AG10803 (cell line): ENCODE measurements at places on chromosomes 7 and 10.

DNA sequence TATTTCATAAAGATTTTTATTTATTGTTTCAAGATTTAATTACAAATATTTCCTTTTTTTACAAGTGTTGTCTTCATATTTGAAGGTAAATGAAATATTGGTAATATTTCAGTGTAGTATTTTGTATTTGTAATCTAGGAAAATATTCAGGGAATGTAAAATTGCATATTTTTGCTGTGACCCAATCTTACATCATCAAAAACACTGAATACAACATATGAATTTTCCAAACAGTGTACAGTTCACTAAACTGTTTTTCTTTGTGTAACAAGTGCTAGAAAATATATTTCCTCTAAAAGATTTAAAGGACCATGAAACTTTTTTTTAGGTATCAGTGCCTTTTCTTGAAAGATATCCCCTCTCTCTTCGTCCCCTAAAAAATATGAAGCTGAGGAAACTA, 251.9 kb upstream of the KCND2 start:
- peak; percentile 3 for DNase-seq

GRCh38 chr10:45471059-45471458, 97.0 kb downstream of the ALOX5 start:
- DNase-seq: no peak

DNA sequence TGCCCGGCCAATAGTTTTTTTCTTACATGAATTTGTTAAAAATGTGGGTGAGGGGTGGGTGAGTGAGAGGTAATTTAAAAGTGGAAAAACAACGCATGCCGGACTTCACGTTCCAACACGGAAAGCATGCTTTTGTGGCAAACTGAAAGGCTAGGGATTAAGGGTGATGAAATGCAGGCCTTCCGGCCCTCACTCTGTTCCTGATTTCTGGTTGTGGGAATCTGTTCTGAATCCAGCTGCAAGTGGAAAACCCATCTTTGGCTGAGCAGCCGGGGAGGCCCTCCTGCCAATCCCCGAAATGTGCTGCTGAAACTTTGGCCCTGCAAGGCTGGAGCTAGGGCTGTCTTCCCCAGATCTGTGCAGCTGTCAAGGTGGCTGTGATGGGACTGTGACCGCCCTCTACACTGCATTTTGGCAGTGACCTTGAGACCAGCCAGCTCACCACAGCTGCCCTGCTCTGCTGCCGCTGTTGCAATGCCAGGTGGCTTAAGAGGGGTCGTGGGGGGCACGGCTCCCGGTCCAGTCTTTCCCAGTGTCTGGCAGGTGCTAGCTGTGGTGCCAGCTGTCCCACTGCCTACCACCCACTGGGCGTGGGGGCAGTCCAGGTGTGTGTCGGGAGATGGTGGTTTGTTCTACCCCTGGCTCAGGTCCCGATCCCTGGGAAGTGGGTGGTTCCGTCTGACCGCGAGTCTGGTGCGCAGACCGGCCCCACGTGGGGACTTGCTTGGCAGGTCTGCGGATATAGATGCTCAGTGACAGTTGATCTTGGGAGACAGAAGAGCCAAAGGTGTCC, 39.0 kb downstream of the TET1 start:
- peak; percentile 87 for DNase-seq

DNA sequence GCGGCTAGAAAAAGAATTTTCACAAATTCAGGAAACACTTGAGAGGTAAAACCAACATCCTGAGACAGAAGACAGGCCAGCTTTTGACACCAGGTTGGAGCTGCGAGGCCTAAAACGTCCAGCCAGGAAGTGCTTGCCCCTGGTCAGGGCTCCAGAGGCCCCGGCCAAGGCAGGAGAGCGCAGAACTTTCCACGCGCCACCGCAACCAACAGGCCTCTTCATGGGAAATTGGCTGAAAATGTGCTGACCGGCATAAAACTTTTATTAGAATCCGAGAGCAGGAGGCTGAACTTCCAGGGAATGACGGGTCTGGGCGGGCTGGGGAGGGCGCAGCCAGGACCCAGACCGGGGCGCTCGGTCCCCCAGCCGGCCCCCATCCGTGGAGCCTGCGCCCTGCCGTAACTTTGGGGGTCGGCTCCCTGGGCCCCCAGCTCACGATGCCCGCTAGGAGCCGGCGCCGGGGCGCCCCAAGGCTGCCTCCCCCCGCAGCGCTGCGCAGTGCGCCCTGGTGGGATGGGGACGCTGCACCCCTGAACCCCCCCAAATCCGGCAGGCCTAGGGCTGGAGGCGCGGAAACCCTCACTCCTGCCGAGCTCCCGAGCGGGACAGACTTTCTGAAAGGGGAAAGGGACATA, 414.0 kb upstream of the MKI67 start:
- no peak for DNase-seq

DNA sequence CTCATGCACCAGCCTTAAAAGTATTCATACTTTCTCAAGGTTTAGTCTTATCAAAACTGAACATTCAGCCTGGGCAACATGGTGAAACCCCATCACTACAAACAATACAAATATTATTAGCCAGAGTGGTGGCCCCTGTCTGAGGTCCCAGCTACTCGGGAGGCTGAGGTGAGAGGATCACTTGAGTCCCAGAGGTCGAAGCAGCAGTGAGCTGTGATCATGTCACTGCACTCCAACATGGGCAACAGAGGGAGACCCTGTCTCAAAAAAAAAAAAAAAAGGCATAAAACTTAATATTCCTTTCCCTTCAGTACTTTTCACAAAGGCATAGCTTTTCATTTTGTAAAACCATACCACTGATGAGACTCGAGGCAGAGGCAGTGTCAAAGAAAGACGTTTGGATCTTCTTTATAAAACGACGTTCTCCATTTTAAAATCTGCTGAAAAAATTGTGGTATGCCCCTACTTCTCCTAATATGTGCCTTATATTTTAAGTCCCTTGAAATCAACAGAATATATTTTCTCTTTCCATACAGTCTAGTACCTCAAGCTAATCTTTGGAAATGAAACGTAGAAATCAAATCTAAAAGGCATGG, 1.9 kb downstream of the NSUN6 start:
- DNase-seq: no peak

DNA sequence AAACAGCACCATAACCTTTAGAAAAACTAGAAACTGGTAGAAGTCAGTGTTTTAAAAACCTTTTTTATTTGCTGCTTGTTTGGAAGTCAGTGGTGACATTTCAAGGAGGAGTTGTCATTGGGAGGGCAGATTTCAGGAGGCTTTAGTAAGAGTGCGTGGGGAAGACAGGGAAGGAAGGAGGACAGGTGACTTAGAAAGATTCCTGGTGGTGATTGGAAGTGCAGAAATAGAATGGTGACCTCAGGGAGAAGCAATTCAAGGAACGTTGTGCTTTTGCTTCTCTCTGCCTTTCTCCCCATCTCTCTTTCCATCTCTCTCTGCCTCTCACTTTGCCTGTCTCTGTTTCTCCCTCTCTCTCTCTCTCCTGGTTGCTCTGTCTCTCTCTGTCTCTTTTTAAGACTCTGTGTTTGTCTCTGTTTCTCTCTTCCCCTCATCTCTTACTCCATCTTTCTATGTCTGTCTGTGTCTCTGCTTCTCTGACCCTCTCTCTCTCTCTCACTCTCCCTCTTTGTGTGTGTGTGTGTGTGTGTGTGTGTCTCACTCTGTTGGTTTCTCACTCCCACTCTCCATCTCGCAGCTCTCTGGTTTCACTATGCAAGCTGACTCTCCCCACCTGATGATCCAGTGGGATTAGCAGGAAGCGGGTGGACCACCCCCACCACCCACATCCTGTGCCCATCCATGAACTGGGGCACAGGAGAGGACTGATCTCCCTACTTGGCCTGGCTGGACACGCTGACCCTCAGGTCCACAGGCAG, 10.9 kb upstream of the PFKP start:
- peak; percentile 33 for DNase-seq

GRCh38 chr10:128879441-128880140, 587.5 kb upstream of the MGMT start:
- DNase-seq: no peak

DNA sequence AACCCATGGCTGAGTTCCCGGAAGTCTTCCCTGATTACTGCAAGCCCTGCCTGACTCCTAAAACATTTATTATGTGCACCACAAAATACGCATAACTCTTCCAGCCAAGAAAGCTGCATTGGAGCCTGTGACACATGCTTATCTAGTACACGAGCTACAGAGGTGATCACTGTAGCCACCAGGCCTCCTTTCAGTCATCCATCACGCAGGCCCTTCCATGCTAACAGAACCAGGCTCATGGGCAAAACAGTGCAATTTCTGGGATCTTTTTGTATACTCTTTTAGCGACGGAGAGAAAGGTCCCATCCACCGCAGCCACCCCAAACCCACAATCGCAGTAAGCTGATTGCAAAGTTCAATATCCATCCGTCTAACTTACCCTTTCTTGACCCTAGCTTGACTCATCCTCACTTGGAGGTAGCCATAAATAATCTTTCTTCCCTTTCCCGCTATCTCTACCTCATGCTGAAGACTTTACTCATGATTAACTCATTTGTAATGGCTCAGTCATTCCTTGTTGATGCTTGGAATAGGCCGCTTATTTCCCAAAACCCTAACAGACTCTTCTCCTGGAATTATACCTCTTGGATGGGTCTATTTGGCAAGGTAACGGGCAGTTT, 1203.5 kb downstream of the TYW1 start:
- no peak for DNase-seq

- DNase-seq: no peak
Measured at GRCh38 chr10:69817078-69817581, 15.4 kb downstream of the COL13A1 start.

GRCh38 chr10:61164458-61165160, 220.6 kb upstream of the RHOBTB1 start:
- DNase-seq: no peak

- DNase-seq: peak; percentile 57
Measured at GRCh38 chr10:71975871-71976725, 11.9 kb downstream of the CHST3 start.

DNA sequence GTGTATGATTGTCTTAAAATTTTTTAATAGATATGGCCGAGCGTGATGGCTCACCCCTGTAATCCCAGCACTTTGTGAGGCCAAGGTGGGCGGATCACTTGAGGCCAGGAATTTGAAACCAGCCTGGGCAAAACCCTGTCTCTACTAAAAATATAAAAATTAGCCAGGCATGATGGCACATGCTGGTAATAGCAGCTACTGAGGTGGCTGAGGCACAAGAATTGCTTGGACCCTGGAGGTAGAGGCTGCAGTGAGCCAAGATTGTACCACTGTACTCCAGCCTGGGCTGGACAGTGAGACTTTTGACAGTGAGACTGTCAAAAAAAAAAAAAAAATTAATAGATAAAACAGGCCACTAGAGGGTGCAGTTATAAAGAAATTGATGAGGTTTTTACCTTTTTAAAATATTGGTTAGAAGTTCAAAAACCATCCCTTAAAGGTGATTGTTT, 20.5 kb downstream of the NOM1 start:
- peak; percentile 16 for DNase-seq

DNA sequence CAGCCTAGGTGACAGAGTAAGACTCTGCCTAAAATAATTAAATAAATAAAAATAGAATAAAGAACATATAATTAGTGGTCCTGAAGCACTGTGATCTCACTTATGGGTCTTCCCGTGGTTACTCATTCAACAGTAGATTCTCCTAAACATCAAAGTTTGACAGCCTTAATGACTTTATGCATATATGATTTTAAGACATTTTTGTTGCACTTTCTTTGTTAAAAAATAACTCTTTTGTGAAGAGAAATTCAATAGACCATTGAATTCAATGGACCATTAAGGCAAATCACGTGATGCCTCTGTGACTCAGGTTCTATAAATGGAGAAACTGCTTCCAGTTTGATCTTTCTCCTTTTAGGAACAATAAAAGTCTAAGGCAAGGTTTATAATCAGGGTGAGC, 59.6 kb downstream of the ATOH7 start:
- DNase-seq: no peak

DNA sequence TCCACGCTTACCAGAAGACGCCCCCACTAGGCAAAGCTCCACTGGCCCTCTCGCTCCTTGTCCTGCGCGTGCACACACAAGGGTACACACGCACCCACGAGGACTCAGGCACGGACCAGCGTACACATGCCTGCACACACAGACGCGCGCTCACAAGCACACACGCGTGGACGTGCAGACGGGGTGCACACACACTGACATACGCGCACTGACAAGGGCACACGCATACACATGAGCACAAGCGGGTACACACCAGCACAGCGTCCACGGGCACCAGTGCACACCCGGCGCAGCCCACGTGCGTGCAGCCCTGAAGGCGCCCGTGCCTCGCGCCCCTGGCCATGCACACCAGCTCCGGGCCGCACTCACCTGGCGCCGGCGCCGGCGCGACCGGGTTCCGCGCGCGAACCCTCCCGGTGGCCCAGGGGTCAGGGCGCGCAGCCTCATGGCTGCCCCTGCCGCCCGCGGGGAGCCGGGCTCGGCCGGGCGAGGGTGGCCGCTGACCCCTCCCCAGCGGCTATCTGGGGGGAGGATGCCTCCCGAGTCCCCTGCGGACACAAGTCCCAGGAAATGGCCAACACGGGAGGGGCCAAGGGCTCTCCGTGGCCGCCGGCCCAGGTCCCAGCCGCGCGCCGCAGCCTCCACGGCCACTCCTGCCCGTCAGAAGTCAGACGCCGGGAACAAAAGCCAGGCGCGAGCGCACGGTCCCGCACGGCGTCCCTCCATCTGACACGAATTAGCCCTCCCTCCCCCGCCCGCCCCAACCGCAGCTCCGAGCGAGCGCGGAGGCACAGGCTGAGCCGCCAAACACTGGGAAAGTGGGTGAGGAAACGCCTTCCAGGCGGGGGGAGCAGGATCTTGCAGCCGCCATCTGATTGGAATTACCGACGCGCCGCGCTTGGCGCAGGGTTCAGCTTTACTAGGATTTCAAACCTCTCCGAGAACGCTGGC, 45.0 kb downstream of the TNS3 start:
- peak; percentile 90 for DNase-seq

DNA sequence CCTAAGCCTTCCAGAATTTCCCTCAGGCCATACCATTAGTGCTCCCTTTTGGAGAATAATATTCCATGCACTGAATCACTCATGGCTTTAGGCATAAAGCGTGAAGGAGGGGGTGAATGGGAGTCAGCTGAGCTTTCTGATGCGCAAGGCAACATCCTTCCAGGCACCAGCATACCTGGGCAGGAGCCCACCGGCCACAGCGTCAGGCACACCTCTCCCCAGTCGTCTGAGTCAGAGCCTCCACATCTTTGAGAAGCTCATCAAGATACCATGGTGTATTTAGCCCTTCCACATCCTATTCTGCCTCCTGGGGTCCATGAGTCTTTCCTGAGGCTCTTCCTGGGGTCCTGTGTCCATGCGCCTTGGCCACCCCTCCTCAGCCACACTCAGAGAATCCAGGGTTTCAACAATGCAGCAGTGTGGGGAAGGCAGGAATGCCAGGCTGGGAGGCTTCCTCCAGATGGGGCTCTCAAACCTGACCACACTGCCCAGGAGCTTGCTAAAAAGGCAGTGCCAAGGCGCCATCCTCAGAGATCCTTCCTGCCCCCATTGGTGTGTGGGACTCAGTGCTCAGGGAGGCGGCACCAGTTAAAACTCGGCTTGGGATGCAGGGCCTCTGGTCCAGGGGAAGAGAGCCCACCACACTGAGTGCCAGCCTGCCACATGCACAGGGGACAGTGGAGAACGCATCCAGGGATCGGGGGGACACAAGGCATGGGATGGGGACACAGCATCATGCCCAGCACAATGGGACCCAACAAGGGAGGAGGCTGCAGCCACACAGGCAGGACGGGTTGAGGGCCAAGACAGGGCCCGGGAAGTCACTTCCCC, 31.6 kb downstream of the RASGEF1A start:
- DNase-seq: no peak
